Cerebellum (tissue), 4 donors: ENCODE measurements at places on chromosomes 3 and 15. TPM values are rescaled to one million over a fixed set of nuclear protein-coding genes. Genes with fewer than 3 reads are reported as not detected.

CORO2B gene
- total RNA-seq = 30.2 TPM

DNA sequence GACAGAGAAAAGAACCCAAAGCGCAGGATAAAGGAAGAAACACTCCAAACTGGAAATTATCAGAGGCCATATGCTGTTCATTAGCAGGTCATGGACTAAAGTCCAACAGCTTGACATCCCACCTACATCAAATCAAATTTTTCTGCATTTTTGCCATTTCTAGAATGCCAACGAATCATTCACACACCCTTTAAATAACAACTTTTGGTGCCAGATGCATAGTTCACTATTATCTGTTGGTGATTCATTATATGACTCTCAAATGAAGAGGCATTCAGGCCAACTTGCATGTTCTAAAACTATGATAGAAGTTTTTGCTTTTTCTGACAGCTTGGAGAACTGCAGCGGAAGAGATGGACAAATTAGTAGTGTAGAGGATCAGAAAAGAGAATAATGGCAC lies 529.8 kb upstream of the NAALADL2 start:
- DNase-seq = no peak

DNA sequence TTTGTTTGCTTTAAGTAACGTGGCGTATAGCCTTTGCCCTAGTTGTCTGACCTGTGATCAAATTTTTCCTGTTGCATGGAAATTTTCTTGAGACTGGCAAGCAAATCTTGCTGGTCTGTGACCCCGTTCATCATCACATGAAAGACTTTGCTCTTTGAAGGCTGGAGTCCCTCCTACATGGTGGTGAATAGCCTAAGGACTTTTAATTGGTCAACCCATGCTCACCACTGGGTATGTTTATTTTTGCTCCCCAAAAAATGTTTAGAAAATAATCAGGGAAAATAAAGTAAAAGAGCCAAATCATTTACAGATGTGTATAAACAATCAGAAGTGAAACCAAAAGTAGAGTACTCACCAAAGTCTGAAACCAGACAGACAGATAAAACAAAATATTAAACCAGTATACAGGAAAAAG lies 1075.3 kb upstream of the ALCAM start:
- no peak for DNase-seq

DNA sequence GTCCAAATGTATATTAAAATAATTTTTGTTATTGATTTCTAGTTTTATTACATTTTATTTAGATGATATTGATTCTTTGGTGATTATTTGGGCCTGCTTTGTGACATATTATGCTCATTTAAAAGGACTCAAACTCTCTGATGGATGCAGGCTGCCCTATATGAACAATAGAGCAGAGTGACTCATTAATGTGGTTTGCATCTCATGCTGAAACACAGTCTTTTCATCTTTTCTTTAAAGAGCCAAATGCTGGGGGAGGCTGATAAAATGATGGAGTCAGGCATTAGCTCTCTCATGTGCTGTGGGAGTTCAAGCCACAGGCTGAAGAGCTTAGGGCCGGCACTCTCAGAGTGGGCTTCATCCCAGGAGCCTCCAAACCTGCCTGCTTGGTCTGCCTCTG lies 7.2 kb downstream of the PLA1A start:
- DNase-seq = no peak

GRCh38 chr3:121517953-121518655 lies 27.7 kb downstream of the POLQ start:
- no peak for DNase-seq
